ENCODE measurements at places on chromosomes 12 and 14. TPM values are rescaled to one million over a fixed set of nuclear protein-coding genes. Genes with fewer than 3 reads are reported as not detected.

The RBMS2 gene
- 26.2 TPM for total RNA-seq

The TCL1A gene
- not detected for total RNA-seq

The SLC24A4 gene
- total RNA-seq: not detected

The WNT1 gene
- total RNA-seq: not detected

The A2ML1 gene
- total RNA-seq: 0.07 TPM

The NFE2 gene
- 0.10 TPM for total RNA-seq

The BTBD7 gene
- total RNA-seq: 23.2 TPM

The SMCO3 gene
- total RNA-seq: 1.2 TPM

The MEG3 gene
- total RNA-seq: 396 TPM

The TDG gene
- 20.0 TPM for total RNA-seq
